D341Med (cell line): ENCODE measurements at places on chromosomes 12 and 14.
A peak's percentile ranks its signal among the peaks of the same experiment; 100 is the strongest.

GRCh38 chr12:130916241-130916911 is 37.3 kb upstream of the ADGRD1 start:
- DNase-seq: peak; percentile 84

DNA sequence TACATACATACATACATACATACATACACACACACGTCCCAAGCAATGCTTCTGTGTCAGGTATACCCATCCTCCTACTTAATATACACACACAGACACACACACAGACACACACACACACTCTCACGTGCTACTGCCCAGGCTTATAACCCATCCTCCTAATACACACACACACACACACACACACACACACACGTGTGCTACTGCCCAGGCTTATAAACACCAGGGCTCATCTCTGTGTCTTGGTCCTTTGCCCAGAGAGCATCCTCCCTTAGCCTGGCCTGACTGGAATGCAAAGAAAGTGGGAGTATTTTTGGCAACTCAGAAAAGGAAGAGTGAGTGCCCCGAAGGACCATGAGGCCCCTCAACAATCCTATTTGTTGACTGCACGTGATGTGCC is 129.0 kb downstream of the RBM19 start:
- no peak for DNase-seq

- DNase-seq: no peak
Measured at GRCh38 chr12:21384261-21384660, 11.6 kb downstream of the IAPP start.

- DNase-seq: peak; percentile 70
Measured at GRCh38 chr12:84502907-84503787, 409.5 kb downstream of the SLC6A15 start.
